ENCODE measurements at places on chromosomes 5 and 9.

DNA sequence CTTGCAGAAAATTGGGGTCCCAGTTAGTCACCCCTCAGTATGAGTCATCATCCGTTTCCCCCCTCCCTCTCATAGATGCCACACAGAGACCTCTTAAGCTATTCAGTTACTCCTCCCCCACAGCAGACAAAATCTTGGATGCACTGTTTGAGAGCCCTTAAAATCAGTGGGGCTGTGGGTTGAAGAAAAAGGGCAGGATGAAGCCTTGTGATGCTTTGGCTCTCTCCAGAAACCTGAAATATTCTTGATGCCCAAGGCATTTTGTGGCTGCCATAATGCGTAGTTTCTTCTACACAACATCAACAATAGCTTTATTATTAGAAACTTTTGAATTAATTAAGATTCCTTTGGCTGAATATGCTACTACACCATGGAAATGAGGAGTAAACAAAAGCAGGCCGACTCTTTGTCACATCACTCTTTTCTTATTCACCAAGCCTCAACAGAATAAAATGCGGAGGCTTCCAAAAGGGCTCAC, 133.8 kb downstream of the MRPS30 start:
- no peak for DNase-seq

GRCh38 chr5:136054142-136055019, 25.6 kb downstream of the TGFBI start:
- DNase-seq: no peak

GRCh38 chr9:132546148-132547051, 36.0 kb upstream of the BARHL1 start:
- no peak for DNase-seq

GRCh38 chr5:66494437-66494836, 101.8 kb upstream of the MAST4 start:
- DNase-seq: no peak

- no peak for DNase-seq
Observed at GRCh38 chr5:157030692-157031091, 28.2 kb downstream of the HAVCR1 start.

DNA sequence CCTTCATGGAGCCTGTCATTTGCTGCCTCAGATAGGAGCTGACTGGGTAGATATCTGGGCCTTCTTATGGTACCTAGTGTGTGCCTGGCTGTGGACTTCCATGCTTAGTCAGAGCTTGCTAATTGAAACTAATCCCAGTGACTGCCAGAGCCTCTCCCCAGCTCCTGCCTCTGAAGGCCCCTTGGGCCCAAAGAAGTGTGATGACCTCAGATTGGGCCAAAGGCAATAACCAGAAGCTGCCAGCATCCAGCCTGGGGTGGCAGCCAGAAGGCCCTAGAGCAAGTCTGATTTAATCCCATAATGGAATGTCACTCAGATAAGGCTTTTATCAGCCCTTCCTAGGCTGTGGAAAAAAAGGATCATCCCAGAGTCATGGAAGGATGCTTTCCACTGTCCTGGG, 17.1 kb upstream of the CDC23 start:
- DNase-seq: no peak

- DNase-seq: no peak
Observed at GRCh38 chr5:5422819-5423515, 490 bp downstream of the ICE1 start.

- DNase-seq: no peak
Observed at GRCh38 chr9:106707291-106707690, 155.7 kb upstream of the ZNF462 start.

GRCh38 chr5:149735066-149735465, 5.0 kb downstream of the PPARGC1B start:
- peak; percentile 76 for DNase-seq

DNA sequence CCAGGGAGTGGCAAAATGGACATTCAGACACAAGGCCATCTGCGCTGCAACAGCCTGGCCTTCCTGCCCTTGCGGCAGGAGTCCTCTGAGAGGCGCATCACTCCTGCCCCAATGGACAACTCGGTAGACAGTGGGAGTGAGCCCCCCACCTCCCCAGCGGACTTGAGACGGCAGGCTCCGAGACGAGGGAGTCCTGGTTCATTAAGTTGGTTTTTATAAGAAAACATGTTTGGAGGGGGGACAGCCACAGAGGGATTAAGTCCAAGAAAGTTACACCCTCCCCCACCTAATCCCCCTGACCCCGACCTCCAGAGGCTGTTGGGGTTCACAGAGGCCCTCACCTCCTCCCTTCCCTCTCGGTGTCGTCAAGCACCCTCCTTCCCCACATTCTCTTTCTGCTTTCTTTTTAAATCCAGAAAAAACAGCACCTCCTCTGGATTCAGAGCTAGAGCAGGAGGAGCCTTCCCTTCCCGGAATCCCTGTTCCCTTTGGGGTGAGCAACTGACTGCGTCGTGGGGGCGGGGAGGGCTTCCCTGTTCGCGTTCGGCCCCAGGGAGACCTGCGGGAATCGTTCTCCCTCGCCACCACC, 1.8 kb upstream of the EGR1 start:
- no peak for DNase-seq

- no peak for DNase-seq
Observed at GRCh38 chr9:105711867-105712266, 17.5 kb downstream of the TMEM38B start.

DNA sequence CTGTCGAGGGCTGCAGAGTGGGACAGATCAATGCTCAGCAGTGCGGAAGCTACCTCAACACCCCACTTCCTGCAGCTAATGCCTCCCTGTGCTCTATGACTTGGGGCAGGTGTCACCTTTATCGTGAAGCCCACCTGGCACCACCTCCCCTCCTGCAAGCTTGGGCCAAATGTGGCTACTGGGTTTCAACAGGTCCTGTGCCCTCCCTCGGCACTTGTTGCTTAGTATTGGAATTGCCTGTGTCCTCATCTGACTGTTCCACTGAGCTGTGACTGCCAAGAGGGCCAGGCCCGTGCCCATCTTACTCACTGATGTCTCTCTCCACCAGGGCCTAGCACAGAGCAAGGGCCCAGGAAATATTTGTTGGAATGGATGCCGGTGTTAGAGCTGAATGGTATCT, 9.4 kb downstream of the SLC27A4 start:
- DNase-seq: no peak

GRCh38 chr5:150689120-150689519, 11.7 kb downstream of the RBM22 start:
- DNase-seq: no peak

GRCh38 chr5:1312993-1313833, 18.3 kb upstream of the TERT start:
- no peak for DNase-seq

GRCh38 chr5:140312067-140312790, 9.3 kb upstream of the PFDN1 start:
- peak; percentile 87 for DNase-seq
